Suppressor macrophage treated with lipopolysaccharide for 1 hour (primary cell): ENCODE measurements at places on chromosomes 5 and 9.

- no peak for DNase-seq
Observed at GRCh38 chr5:35593338-35593737, 24.3 kb upstream of the SPEF2 start.

- no peak for DNase-seq
Observed at GRCh38 chr9:93280661-93281259, 96.8 kb downstream of the WNK2 start.

DNA sequence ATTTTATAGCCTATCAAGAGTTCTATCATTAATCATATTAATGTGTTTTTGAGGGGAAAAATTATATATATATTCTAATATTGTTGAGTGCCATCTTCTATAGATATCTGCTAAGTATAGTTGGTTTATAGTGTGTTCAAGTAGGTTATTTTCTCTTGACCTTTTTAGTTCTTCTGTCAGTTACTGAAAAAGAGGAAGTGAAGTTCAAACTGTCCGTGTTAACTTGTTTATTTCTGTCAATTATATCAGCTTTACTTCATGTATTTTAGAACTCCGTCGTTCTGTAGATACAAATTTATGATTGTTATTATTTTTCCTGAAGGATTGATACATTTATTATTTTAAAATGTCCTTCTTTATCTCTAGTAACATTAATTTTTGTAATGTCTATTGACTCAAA, 1209.1 kb downstream of the CDH12 start:
- no peak for DNase-seq

DNA sequence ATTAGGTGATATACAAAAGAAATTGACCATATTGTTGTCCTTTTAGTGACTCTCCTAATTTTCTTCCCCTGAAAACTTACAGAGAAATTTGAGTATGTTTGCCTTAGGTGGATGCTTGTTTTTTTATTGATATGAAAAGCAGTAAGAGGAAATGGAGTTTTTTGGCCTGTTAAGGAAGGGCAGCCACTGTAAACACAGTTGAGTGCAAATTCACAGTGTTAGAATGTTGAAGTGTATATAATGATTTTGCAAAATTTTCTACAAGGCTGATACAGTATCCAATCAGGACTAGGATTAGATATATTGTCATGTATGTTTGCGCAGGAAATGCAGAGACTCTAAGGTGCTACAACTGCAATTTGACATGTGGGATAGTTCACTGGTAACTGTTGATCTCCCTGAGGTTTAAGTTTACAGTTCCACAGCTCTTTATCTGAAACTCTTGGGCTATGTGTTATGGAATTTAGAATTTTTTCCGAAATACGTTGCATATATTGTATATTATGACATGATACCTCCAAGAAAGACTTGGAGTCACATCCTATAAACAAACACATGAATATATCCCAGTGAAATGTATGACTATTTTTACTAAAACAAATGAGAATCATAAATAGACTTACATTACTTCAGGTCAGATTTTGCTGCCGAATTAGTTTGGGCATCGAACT, 62.5 kb downstream of the FXN start:
- DNase-seq: no peak

DNA sequence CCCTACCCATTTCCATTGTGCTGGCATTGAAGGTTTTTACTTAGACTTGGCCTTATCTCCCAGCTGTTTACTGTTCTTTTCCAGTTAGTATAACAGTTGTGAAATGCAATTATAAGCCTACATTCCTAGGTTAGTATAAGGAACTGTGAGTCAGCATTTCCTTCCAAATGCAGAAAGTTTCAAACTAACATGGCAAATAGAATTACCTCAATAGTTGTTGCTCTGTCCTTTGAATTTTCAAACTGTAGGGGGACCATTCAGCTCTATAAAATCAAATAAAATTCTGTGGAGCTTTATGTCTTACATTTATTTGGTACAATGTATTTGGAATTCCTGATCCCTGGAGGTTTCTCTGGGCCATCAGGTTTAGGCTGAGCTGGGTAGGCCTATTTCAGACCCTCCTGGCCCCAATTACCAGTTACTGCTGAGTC, 47.2 kb downstream of the ARHGEF28 start:
- DNase-seq: peak; percentile 22
